Endothelial cell of umbilical vein (primary cell): ENCODE measurements at places on chromosomes 7 and 10. TPM values are rescaled to one million over a fixed set of nuclear protein-coding genes. Genes with fewer than 3 reads are reported as not detected.

DNA sequence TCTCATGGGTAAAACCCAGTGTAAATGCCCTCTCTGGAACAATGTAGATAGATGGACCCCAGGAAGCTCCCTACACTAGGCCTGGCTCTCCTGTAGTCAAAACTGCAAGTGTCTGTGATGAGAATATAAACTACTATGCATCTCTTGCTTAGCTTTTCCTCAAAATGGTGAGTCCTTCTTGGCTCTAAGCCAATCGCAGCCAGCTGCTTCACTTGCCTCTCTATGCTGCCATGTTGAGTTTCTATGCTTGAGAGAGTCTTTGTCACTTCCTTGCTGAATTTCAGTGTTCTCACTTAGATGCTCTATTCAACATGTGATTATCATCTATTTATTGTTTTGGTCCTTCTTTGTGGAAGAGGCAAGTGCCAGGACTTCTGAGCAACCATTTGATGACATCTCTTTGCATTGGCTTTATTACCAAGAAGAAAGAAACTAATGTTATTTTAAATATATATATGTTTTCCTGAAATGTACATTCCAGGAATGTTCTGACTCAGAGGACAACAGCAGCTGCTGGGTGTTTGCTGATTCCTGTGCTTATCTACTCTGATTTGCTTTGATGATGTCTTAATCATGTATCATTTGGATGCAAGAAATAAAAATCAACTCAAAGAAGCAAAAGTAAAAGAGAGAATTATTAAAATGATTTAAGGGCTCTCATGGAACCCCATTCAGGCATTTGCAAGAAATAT, 16.6 kb downstream of the TAS2R40 start:
- H3K27ac ChIP-seq: no peak overlapping the region
- H3K4me1 ChIP-seq: peaks cover 2% of the 10 kb centered on the region
- H3K36me3 ChIP-seq: no peaks in the 10 kb centered on the region
- no peak for DNase-seq
- no peak overlapping the region for H3K4me3 ChIP-seq
- H3K27me3 ChIP-seq: peaks cover 2% of the 10 kb centered on the region

DNA sequence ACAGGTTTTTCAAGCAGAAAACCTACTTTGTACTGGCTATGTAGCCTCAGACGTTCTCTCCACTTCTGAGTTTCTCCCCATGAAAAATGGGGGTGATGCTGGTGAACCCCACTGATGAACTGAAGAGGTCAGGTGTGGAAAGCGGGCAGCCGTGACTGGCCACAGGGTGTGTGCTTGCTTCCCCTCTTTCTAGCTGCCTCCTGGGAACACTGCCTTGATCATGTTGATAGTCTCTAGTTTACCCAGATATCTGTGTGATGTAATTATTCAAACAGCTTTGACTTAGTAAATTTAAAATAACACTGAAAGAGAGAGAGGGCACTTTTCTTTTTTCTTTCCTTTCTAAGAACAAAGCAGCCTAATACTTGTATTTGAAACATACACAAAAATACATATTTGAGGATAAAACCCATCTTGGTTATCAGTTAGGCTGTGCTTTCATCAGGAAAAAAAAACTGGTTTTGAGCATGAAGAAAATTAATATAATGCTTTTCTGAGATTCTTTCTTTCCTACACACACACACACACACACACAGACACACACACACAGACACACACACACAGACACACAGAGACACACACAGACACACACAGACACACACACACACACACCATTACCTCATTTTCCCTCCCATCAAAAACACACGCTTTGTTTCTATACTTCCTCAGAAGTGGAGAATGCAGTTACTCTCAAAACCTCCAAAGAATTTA, 76.7 kb downstream of the MACC1 start:
- H3K36me3 ChIP-seq: no peaks in the 10 kb centered on the region
- no peak for DNase-seq
- no peak overlapping the region for H3K4me3 ChIP-seq
- no peak overlapping the region for H3K27ac ChIP-seq
- H3K27me3 ChIP-seq: peaks cover 2% of the 10 kb centered on the region

GRCh38 chr10:78867555-78867939, 201.2 kb upstream of the ZMIZ1 start:
- no peak overlapping the region for H3K4me3 ChIP-seq
- no peaks in the 10 kb centered on the region for H3K27me3 ChIP-seq
- H3K27ac ChIP-seq: no peak overlapping the region

The TUBB8 gene
- not detected in 2 replicates for total RNA-seq

The GDF2 gene
- not detected in 2 replicates for total RNA-seq

DNA sequence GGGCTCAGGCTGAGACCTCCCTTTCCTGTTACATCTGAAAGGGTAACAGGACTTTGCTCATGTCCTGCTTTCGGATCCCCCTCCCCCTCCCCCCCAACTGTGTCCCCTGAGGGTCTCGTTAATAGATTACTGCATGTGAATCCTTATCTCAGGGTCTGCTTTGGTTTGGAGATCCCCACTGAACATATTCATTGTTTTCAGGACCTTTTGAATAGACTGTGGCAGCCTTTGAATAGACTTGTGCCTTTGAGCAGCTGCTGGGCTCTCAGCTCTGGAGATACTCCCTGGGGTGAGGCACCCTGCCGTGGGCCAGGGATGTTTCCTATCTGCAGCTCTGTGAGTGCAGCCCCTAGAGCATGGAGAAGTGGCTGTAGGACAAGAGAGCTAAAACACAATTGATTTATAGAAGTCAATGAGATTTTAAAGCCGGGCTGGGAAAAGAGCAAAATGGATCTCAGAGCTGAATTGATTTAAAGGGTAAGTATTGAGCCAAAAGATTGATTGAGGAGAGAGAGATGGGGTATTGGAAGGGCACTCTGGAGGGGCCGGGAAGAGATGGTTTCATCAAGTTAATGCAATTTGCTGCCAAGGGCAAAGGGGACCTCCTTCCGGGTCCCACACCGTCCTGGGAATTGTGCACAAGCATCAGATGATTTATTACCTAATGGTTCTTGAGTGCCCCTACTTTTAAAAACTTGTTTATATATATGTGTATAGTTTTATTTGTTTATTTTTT, 9.9 kb downstream of the ARHGAP22 start:
- H3K27me3 ChIP-seq: no peaks in the 10 kb centered on the region
- no peak overlapping the region for H3K4me3 ChIP-seq
- peaks cover 5% of the 10 kb centered on the region for H3K4me1 ChIP-seq
- H3K36me3 ChIP-seq: no peaks in the 10 kb centered on the region
- H3K27ac ChIP-seq: no peak overlapping the region
- no peak for DNase-seq

The STEAP1B gene
- total RNA-seq: 46.1 and 55.4 TPM in 2 replicates

DNA sequence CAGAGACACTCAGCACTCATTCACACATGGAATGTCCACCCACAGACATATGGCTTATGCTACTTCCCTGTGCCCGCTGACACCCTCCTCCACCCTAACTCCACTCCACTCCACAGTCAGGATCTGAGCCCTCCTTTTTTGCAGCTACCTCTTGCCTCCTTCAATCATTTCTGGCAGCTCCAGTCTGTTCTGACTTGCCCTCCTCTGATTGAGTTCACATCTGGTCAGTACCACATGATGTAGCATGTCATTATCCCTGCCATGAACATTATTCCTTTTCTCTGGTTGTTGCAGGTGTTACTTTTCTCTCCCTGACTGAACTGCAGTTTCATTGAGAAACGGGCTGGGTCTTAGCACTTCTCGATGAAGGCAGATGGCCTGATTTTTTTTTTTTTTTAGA, 130.1 kb upstream of the EGR2 start:
- H3K27ac ChIP-seq: no peak overlapping the region
- no peak overlapping the region for H3K4me3 ChIP-seq
- H3K4me1 ChIP-seq: no peaks in the 10 kb centered on the region
- no peaks in the 10 kb centered on the region for H3K27me3 ChIP-seq

The IGFBP1 gene
- 2.3 and 4.0 TPM in 2 replicates for total RNA-seq

The LIPM gene
- total RNA-seq: not detected in 2 replicates

The ANKRD1 gene
- 591 and 664 TPM in 2 replicates for total RNA-seq

The GPNMB gene
- 0.33 and 0.35 TPM in 2 replicates for total RNA-seq

The COL13A1 gene
- total RNA-seq: 26.7 and 47.5 TPM in 2 replicates

- no peak overlapping the region for H3K4me3 ChIP-seq
- no peak overlapping the region for H3K27ac ChIP-seq
- H3K27me3 ChIP-seq: no peaks in the 10 kb centered on the region
- peaks cover 17% of the 10 kb centered on the region for H3K4me1 ChIP-seq
- no peak for DNase-seq
Measured at GRCh38 chr10:4670737-4671136, 155.3 kb upstream of the AKR1E2 start.

DNA sequence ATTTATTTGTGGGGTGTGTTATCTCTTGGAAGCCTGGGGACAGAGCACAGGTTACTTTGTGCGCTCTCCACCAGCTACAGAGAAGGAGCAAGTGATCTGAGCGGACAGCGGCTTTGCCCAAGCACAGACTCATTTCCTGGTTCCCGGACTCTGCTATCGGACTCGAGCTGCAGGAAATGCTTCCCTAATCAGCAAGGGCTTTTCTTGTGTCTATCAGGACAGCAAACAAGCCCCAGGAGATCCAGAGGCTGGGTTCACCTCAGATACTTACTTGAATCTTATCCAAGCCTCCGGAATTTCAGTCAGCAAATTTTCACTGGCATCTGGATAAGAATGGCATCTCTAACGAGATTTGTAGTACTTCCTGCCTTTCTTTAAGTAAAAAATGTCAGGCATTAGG, 27.8 kb downstream of the MRC1 start:
- peak; percentile 87 for DNase-seq
- H3K36me3 ChIP-seq: no peaks in the 10 kb centered on the region
- peak overlapping the region; percentile 28 for H3K4me3 ChIP-seq
- H3K27ac ChIP-seq: peak overlapping the region; percentile 62
- peaks cover 20% of the 10 kb centered on the region for H3K4me1 ChIP-seq

- no peak overlapping the region for H3K4me3 ChIP-seq
- no peak for DNase-seq
- no peak overlapping the region for H3K27ac ChIP-seq
- no peaks in the 10 kb centered on the region for H3K36me3 ChIP-seq
Measured at GRCh38 chr7:45196374-45196773, 38.8 kb downstream of the RAMP3 start.

DNA sequence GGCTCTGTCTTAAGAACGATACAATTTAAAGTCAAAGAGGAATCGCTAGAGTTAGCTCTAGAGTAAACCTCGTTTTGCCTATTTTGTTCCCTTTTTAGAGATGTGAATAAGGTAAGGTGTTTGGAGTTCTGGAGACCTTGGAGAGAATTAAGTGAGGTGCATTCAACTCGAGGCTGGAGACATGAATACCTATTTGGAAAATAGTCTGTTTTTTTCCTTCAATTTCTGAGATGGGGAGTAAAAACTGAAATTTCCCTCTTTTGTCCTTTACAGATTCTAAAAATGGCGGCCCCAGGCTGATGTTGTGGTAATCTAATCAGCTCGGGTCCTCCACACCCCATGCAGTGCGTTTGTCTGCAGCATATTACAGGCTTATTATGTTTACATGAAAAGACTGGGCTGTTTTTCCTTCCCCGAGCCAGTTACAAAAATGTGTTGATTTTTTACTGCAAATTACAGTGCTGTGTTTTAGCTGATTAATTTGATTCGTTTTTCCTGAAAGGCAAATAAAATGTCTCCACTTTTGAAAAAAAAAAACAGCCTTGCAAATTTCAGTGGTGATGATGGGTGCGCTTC, 1.5 kb downstream of the KMT2E start:
- H3K27ac ChIP-seq: peak overlapping the region; percentile 80
- H3K36me3 ChIP-seq: no peaks in the 10 kb centered on the region
- peaks cover 23% of the 10 kb centered on the region for H3K4me1 ChIP-seq
- DNase-seq: peak; percentile 58
- H3K27me3 ChIP-seq: no peaks in the 10 kb centered on the region
- peak overlapping the region; percentile 97 for H3K4me3 ChIP-seq

DNA sequence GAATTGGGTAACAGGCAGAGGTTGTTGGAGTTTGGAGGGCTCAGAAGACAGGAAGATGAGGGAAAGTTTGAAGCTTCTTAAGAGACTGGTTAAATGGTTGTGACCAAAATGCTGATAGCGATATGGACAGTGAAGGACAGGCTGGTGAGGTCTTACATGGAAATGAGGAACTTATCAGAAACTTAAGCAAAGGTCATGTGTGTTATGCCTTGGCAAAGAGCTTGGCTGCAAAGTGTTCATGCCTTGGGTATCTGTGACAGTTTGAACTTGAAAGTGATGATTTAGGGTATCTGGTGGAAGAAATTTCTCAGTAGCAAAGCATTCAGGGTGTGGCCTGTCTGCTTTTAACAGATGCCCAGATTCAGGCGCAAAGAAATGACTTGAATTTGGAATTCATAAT, 64.5 kb upstream of the EEPD1 start:
- H3K4me3 ChIP-seq: no peak overlapping the region
- H3K4me1 ChIP-seq: no peaks in the 10 kb centered on the region
- peaks cover 2% of the 10 kb centered on the region for H3K27me3 ChIP-seq
- no peak for DNase-seq
- no peak overlapping the region for H3K27ac ChIP-seq

DNA sequence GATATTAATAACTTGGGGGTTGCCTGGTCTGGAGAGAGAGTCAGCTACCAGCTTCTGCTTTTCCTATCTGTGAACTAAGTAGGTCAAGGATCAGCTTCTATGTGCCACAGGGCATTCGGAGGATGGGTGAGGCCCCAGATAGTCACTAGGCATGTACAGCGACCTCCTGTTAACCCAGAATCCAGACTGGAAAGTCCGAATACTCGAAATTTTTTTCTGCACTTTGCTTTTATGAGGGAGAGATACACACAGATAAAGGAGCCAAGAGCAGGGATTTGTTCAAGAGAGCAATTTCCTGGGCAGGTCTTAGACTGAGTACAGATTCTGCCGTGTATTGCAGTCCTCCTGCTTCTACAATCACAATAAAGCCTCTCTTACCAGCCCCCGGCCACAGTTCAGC, 54.2 kb downstream of the EMX2 start:
- H3K27me3 ChIP-seq: no peaks in the 10 kb centered on the region
- no peaks in the 10 kb centered on the region for H3K4me1 ChIP-seq
- H3K36me3 ChIP-seq: no peaks in the 10 kb centered on the region
- H3K4me3 ChIP-seq: no peak overlapping the region

DNA sequence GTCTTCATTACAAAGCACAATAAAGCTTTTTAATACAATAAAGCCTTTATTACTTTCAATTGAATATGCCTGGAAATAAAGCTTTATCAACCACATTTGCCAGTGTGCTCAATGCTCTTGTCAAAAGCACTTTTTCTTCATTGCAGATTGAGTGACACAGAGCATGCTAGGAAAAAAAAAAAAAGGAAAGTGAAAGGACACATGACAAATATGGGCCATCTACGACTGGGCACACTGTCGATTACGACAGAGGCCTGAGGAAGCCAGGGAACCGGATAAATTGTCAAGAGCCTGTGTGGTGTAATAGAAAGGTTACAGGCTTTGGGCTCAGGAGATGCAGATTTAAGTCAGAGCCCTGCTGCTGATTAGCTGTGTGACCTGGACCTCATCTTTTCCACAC, 84.8 kb upstream of the LRGUK start:
- H3K4me3 ChIP-seq: no peak overlapping the region
- H3K27me3 ChIP-seq: no peaks in the 10 kb centered on the region
- no peak for DNase-seq
- no peaks in the 10 kb centered on the region for H3K4me1 ChIP-seq
- no peak overlapping the region for H3K27ac ChIP-seq
- H3K36me3 ChIP-seq: no peaks in the 10 kb centered on the region
